Germinal center (tissue), 1 donor: ENCODE measurements at places on chromosomes 1 and 21.

- DNase-seq = no peak
These were observed 243.6 kb upstream of the DMRTA2 start for GRCh38 chr1:50666849-50667248.

GRCh38 chr1:1200876-1201810 is 5.2 kb downstream of the TNFRSF18 start:
- DNase-seq = peak; percentile 51

- no peak for DNase-seq
These were observed 5.7 kb upstream of the IFFO2 start for GRCh38 chr1:18962121-18962721.

DNA sequence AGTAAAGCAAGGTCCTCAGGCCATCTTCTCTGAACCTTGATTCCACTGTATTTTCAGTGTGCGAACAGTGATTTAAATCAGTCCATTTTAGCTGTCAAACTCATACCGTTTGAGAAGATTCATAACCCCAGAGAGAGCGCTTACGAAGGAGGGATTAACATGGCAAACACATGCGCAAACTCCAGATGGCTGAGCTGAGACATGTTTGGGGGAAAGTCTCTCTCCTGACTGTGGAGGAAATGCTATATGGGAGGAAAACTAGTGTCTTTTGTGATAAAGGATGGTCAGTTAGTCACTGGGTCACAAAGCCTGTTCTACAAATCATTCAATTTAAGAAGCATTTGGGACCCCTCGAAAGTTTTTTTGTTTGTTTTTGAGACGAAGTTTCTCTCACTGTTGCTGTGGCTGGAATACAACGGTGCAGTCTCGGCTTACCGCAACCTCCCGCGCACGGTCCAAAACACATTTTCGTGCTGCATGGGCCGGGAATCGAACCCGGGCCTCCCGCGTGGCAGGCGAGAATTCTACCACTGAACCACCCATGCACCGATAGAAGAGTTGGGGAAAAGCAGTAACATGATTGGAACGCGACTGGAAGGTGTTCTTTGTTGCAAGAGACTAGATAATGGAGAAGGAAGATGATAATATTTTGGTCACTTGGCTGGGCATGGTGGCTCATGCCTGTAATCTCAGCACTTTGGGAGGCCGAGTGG is 58.4 kb upstream of the CXADR start:
- no peak for DNase-seq

GRCh38 chr1:246769306-246769705 is 45.1 kb downstream of the SCCPDH start:
- no peak for DNase-seq

DNA sequence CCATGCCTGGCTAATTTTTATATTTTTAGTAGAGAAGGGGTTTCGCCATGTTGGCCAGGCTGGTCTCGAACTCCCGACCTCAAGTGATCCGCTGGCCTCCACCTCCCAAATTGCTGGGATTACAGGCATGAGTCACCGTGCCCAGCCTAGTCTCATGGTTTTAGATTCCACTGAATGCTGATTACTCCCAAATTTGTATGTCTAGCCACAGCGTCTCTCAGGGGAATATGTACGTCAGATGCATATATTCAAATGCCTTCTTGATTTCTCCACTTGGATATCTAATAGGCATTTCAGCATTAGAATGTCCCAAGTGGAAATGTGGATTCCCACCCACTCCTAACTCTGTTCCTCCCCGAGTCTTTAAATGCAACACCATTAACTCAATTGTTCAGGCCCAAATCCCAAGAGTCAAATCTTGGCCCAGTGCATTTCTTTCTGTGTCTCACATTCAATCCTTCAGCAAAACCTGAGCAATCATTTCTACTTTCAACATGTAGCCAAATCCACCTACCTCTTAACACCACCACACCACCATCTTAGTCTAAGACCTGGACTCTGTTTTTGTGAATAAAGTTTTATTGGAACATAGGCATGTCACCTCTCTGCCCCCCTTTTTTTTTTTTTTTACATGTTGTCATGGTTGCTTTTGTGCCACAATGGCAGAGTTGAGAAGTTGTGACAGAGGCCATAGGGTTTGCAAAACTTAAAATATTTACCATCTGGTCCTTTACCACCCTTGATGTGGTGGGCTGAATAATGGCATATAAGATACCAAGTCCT is 9.8 kb upstream of the CAMTA1 start:
- no peak for DNase-seq

GRCh38 chr1:176897350-176898236 is 266.9 kb downstream of the ASTN1 start:
- peak; percentile 64 for DNase-seq

DNA sequence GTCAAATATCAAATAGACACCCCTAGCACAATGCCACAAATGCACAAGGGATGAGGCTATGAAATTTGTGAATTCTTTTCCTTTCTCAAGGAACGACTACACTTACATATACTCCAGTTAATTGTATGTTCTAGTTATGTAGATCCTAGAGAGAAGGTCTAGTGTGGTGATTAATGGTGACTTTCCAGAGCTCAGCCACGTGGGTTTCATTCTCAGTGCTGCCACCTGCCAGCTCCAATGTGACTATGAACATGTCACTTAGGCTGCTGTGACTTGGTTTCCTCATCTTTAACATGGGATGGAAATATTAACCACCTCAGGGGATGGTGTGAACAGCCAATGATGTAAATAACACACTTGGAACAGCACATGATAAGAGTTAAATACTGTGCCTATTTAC is 138.3 kb downstream of the APP start:
- no peak for DNase-seq

- DNase-seq = no peak
These were observed 292.0 kb downstream of the DUSP10 start for GRCh38 chr1:221449801-221450470.

DNA sequence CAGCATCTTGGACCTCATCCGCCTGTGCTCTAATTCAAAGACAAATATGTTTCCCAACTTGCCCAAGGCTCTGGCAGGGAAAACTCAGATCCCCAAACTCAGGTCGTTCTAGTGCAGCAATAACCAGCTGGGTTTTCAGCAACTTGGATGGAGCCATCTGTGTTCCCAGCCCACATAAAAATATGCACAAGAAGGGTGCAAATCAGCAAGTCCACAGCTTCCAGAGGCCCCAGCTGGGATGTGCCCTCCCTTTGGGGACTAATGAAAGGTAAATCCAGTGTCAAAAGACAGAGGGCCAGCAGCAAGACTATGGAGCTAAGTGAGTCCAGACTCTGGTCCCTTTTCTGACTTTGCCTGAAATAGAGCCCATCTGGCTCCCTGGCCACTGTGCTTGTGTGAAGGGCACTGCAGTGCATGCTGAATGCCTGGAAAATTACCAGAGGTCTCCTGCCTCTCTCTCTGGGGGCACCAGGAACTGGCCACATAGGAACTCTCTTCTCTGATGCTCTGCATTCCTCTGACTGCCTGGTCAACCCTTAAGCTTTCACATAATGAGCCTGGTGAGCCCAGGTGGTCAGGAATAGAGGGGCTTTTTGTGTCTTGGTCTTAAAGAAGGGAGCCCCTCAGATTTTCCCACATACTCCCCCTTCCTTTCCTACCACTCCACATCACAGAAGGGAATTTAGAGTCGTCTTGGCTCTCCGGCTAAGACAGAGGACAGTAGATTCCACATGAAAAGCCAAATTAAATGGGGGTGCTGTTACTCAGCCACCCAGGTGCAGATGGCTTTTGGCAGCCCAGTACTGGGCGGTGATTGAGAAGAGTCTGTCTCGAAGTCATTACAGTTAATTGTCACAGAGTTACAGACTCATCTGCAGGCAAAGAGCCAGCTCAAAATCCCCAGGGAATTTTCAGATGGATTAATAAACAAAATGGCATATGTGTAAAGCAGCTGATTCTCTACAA is 88.1 kb upstream of the C1orf21 start:
- no peak for DNase-seq

GRCh38 chr1:113438505-113439276 is 48.4 kb downstream of the MAGI3 start:
- no peak for DNase-seq

DNA sequence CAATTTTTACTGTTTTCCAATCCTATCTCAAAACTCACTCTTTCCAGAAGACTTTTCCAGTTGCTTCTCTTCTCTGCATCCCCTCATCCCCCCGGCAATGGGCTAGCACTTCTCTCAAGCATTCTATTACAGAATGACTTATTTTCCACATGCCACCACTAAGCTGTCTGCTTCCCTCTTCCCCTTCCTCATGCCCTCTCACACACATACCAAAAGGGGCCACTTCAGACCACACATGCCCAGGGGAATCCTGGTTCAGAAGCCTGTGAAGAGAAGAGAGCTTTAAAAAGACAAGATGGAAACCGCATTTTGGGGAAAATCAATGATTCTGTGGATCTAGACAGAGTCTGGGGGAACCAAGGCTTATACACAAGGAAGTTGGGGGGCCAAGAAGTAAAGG is 8.4 kb upstream of the LORICRIN start:
- no peak for DNase-seq

DNA sequence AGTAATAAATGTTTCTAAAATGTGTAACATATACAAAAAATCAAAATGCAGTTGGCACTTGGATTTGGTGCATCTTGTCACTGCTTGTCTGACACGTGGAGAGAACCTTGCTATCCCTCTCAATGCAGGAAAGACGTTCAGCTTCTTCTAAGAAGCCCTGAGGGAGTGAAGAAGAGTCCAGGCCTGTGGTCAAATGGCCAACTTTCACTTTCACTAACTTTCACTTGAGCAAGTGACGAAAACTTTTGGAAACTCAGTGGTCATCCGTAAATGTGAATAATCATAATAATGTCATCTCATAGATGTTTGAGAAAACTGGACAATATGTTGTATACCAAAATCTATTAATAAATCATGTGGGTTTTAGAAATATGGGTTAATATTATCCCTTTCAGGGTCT is 61.9 kb downstream of the ERG start:
- DNase-seq = no peak

DNA sequence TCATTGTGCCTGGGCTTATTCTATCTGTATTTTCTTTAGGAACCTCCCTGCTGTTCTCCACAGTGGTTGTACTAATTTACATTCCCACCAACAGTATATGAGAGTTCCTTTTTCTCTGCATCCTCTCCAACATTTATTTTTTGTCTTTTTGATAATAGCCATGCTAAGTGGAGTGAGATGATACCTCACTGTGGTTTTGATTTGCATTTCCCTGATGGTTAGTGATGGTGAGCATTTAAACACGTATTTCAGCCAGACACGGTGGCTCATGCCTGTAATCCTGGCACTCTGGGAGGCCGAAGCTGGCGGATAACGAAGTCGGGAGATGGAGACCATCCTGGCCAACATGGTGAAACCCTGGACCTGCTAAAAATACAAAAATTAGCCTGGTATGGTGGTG is 57.9 kb downstream of the SLAMF6 start:
- no peak for DNase-seq

- DNase-seq = no peak
These were observed 8.9 kb downstream of the SIPA1L2 start for GRCh38 chr1:232621050-232621449.

DNA sequence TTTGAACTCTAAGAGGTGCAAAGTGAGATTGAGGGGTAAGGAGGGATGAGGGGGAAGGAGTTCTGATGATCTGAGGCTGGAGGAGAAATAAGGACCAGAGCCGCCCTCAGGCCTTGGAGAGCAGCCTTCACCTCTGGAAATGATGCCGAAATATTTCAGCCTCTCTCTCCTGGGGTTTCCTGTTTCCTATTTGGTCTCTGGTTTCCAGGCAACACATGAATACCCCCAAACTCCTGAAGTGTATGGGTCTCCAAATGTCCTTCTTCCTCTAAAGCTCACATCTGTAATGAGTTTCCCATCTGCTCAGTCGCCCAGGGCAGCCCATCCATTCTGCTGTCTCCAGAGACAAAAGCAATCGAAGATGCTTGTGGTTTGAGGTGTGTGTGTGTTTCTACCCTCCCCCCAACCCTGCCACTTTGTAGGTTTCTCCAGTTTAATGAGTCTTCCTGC is 52.0 kb upstream of the FAM20B start:
- DNase-seq = no peak

- no peak for DNase-seq
These were observed 157.8 kb downstream of the LHX8 start for GRCh38 chr1:75292013-75292412.

DNA sequence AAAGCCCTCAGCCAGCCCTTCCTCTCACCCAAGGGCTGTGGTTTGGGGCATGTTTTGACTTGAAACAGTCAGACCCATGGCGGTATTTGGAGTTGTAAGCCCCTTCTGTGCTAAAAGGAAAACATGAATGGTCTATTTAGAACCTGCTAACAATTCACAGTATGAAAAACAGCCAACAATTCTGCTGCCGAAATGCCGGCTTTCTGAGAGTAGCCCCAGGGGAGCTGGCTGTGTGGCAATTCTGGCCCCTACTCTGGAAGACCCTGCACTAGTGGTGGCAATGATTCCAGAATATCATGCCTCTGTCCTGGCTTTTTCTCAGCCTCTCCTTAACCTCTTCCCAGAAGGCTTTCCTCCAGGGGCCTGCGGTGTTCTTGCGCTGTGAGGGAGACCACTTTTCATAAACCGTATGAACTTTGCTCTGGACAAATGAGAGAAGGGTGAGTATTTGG is 118.7 kb downstream of the EDEM3 start:
- DNase-seq = no peak

DNA sequence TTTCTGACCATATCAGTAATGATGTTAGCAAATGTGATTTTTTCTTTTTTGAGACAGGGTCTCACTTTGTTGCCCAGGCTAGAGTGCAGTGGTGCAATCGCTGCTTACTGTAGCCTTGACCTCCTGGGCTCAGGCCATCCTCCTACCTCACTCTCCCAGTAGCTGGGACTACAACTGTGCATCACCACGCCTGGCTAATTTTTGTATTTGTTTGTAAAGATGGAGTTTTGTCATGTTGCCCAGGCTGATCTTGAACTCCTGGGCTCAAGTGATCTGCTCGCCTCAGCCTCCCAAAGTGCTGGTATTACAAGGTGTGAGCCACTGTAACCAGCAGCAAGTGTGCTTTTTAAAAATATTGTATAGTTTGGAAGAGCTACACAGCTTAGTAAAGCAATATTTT is 4.1 kb upstream of the CFAP107 start:
- DNase-seq = no peak

GRCh38 chr1:114482585-114482984 is 28.4 kb downstream of the TRIM33 start:
- peak; percentile 38 for DNase-seq

DNA sequence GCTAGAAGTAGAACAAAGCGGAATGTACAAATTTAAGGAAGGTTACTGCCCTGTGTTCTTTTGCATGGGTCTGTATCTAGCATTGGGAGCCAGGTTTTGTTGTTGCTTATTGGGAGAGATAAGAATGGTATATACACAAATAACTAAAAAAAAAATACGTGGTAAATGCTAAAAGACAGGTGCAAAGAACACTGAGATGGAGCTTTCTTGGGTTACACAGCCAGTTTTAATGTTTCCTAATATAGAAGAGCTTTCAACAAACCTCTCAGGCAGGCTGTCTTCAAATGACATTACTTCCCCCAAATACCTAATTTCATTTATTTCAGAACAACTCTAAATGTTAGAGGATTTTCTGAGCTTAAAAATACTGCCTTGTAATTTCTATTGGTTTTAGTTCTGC is 1.4 kb upstream of the MDM4 start:
- peak; percentile 36 for DNase-seq

DNA sequence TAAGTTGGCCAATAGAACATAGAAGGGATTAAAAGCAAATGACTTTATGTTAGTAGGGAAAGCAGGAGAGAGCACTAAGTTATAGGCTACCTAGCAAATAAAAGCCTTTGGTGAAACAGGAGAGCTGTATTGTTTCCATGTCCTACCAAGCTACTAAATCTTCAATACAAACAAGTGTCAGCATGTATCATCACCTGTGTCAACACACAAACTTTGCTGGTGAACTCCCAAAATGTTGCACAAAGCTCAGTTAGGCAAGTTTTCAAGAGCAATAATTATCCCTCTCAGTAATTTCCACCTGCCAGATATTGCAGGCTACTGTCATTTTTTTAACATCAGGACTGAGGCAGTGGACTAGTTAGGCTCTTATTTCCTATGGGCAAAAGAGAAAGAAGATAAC is 77.7 kb upstream of the ADAM30 start:
- no peak for DNase-seq
